Activated CD4-positive, CD25-positive, alpha-beta regulatory T cell (primary cell): ENCODE measurements at places on chromosomes 11 and 22.

DNA sequence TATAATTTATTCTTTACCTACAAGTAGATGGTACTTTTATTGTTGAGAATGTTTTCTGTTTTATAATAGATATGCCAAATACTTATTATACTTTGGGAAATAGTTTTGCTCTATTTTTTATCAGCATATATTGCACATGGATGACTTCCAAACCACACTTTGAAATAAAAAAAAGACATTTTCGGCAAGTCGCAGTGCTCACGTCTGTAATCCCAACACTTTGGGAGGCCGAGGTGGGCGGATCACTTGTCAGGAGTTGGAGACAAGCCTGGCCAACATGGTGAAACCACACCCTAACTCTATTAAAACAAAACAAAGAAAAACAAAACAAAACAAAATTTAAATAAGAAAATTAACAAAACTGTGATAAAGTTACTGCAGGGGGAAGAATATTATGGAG lies 983.9 kb upstream of the CNTN5 start:
- DNase-seq, result no peak

GRCh38 chr11:9014826-9015225 lies 11.0 kb upstream of the NRIP3 start:
- no peak for DNase-seq

GRCh38 chr11:35539781-35540281 lies 14.4 kb upstream of the PAMR1 start:
- DNase-seq, result no peak

- no peak for DNase-seq
These were observed 129.0 kb downstream of the MIAT start for GRCh38 chr22:26786398-26786797.

DNA sequence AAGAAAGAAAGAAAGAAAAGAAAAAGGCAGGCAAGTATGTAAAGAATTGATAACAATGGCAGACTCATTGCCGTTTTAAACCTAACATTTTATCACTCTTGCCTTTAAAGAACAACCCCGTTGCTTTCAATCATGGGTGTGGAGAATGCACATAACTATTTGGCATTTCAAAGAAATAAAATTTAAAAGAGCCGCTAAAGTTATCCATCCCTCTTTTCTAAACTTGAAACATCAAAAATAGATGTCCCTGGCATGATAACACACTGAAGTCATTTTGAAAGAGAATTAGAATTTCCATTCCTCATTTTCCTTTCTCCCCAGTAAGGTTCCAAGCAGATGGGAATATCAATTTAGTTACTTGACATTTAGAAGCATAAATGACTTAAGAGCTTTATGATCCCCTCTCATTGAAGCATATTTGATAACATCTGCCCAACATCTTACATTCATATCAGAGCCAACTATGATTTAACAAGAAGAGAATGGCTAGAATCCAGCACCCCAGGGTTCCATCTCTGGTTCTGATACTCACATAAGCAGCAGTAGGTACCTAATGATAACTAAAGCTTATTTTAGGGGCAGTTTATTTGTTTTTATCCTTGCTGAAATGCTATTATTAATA lies 529.6 kb upstream of the LRRC4C start:
- DNase-seq, result no peak

DNA sequence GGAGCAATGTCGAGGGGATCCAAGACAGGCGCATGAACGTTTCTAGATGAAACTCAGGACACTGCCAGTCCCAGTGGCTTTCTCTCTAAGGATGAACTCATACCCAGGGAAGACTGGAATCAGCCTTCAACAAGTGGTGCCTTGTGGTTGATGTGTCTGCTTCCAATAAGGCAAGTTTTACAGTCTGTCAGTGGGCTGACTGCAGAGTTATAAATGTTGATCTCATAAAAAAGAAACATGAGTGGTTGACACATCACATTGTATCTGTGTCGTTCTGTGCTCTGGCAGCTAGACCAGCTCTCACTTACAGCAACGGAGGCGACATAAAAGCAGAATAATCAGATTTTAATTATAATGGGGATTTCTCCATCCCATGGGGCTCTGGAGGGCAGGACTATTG lies 96.7 kb downstream of the SNX19 start:
- no peak for DNase-seq

GRCh38 chr11:47257517-47258316 lies at the start of gene NR1H3:
Gene NR1H3 (plus strand): TSS chr11:47257996. CDS start chr11:47259217, 1,221 bp downstream.
- DNase-seq, result no peak

DNA sequence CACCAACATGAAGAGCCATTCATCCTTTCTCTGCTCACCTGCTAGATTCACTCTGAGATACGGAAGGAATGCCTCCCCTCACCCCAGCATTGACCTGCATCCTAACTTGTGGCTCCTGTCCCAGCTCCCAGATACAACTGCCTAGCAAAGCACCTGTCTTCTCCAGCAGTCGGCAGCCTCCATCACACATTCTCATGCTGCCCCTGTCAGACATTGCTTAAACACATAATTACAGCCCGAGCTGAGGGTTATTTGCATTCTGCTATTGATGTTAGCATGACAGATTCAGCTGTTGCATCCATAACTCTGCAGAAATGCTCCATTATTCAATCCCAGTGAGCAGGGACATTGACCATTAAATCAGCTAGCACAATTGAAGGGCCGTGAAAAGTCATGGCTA lies 184.4 kb upstream of the NARS2 start:
- DNase-seq, result no peak

- no peak for DNase-seq
These were observed 710.0 kb downstream of the OPCML start for GRCh38 chr11:132822276-132822675.

- DNase-seq, result no peak
These were observed 14.7 kb upstream of the CD5 start for GRCh38 chr11:61087426-61088119.

GRCh38 chr22:38264322-38264843 lies 8.4 kb downstream of the TMEM184B start:
- DNase-seq, result no peak

GRCh38 chr11:23405350-23405937 lies 545.2 kb upstream of the CCDC179 start:
- no peak for DNase-seq

DNA sequence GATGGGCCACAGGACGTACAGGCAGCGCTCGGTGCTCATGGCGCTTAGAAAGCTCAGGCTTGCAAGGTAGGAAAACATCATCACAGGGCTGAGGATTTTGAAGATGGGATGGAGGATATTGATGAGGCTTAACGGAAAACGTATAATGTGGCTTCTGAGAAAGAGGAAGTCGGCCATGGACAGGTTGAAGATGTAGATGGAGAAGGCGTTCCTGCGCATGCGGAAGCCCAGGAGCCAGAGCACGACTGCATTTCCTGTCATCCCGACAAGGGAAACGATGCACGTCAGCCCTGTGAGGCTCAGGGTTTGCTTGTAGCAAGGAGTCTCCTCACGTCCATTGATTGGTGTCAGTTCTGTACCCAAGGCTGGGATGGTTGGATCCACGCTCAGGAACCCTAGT lies 17.4 kb upstream of the MRGPRX1 start:
- no peak for DNase-seq

DNA sequence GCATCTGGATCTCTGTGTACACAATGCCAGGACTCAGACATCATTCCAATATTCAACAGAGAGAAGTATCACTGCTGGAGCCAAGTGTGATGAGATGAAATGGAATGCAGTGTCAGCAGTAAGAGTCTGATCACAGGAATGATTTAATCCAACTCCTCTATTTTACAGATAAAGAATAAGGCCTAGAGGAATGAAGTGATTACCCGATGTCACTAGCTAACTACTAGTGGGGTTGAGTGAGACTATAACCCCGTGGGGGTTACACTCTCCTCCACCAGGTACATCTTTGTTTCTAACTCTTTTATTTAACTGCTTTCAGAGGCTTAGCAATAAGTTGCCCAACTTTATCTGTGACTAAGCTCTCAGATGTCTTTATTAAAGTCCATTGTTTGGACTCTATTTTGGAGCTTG lies 94.2 kb upstream of the FAT3 start:
- no peak for DNase-seq

- no peak for DNase-seq
These were observed 156.0 kb upstream of the CADM1 start for GRCh38 chr11:115660030-115660805.

GRCh38 chr11:45021692-45022141 lies 71.0 kb upstream of the TP53I11 start:
- no peak for DNase-seq

- no peak for DNase-seq
These were observed 127.1 kb downstream of the RASSF10 start for GRCh38 chr11:13136272-13136596.

DNA sequence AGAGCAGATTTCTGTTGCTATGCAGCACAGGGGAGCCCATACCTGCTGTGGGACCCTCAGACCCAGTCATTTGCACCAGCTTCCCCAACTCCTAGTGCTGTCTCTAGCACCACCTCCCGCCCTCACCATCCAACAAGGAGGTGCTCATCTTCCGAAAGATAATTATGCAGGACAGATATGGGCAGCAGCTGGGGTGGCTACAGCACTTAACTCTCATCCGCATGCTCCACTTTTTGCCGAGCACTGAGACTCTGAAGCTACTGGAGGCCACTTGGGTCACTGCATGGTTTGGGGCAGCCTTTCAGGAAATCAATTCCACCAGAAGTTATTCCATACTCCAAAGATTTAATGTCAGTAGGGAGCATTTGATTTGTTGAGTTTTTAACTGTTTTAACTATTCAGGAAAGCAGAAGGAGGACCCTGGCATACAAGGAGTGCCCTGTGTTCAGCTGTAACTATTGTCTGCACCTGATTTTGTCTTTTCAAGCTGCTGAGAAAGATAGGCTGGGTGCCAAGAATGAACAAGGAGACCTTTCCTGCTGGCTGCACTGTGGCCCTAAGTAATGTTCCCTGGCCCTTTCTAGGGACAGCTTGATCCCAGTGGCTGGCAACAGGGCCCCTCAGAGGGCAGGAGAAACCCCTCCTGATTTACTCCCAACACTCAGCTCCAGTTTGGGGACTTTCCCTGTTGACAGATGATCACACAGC lies 67.3 kb upstream of the CSNK2A3 start:
- no peak for DNase-seq

DNA sequence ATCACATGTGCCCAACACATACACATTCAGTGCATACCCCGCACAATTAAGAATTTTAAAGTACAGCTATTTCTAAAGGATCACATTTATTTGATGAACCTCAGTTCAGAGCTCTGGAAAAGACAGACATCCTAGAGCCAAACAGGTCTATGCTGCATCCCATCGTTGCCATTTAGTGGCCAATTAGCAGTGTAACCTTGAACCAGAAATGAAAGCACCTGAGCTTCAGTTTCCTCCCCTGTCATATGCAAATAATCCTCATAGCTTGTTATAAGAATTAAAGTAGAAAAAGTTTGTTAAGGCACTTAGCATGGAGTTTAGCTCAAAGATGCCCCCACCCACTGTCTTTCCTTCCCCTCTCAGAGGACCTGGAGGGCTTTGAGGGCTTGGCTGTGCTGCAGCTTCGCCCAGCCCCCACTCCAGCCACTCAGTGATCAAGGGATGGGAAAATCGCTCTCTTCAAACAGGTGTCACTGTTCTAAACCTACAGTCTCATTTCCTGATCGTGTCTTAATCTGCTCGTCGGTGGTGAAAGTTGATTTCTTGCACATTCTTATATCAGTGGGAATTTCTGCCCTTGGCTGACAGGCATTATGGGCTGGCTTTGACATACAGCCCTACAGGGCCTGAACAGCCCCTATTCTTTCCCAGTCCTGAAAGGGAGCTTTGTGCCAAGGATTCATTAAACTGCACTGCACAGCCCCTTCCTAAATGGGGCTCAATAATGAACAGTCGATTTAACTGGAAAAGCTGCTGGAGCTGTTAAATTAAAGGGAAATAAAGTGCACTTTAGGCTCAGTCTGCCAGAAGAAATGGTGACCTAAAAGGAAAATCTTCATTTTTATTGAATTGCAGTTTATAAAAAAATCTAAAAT lies 23.3 kb upstream of the FAM181B start:
- no peak for DNase-seq

GRCh38 chr11:10414659-10415058 lies 40.4 kb upstream of the AMPD3 start:
- no peak for DNase-seq

- no peak for DNase-seq
These were observed 931 bp downstream of the CADM1 start for GRCh38 chr11:115503083-115503885.

DNA sequence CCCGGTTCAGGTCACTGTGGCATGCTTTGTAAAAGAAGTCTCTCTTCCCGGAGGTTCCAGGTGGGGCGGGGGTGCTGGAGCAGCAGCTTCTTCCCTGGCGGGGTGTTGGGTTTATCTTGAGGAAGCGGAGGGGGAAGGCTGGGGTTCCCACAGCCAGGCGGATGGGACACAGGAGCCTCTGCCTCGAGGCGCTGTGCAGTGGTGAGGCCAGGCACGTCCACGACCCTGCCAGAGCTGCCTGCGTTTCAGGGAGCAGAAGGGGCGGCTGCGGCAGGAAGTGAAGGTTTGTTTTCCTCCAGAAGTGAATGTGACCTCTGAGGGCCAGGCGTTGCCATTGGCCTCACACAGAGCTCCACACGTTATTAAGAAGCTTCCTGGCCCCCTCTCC lies 20.1 kb upstream of the ADORA2A start:
- no peak for DNase-seq

DNA sequence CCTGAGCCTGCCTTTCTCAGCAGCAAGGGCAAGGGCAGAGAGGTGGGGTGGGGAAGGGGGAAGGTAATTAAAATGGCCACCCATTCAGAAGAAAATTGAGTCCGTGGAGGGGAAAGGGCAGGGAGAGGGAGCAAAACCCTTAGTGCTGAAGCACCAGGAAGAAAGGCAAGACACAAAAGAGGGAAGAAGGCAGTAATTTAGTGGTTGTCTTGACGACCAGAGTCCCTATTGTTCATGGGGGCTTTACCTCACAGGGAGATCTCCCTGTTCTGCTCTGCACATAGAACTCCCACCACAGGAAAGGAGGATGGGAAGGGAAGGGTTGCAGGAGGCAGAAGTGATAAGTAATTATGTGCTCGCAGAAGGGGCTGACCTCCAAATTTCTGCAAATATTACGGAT lies 23.4 kb downstream of the SNX19 start:
- DNase-seq, result no peak

DNA sequence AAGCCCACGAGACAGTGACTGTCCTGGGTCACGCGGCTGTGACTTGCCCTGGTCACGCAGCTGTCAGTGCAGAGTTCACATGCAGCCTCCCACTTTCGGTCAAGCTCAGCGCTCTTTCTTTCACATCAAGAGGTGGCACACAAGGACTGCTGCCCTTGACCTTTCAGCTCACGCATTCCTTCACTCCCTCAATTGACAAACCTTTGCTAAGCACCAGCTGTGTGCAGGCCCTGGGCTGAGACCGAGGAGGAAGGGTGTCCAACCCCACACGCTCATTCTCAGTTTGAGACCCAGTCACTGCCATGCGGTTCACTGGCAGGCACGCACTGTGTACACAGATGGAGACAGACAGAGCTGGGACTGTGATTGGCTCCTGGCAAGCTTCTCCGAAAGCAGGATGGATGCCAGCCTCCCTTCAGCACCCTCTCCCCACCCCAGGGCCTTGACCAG lies 70.3 kb downstream of the SCUBE1 start:
- DNase-seq, result no peak

GRCh38 chr11:76627606-76628005 lies 42.9 kb downstream of the LRRC32 start:
- DNase-seq, result no peak
